ENCODE measurements at places on chromosomes 1 and 21. TPM values are rescaled to one million over a fixed set of nuclear protein-coding genes. Genes with fewer than 3 reads are reported as not detected.

The NCF2 gene
- 144 TPM for total RNA-seq

DNA sequence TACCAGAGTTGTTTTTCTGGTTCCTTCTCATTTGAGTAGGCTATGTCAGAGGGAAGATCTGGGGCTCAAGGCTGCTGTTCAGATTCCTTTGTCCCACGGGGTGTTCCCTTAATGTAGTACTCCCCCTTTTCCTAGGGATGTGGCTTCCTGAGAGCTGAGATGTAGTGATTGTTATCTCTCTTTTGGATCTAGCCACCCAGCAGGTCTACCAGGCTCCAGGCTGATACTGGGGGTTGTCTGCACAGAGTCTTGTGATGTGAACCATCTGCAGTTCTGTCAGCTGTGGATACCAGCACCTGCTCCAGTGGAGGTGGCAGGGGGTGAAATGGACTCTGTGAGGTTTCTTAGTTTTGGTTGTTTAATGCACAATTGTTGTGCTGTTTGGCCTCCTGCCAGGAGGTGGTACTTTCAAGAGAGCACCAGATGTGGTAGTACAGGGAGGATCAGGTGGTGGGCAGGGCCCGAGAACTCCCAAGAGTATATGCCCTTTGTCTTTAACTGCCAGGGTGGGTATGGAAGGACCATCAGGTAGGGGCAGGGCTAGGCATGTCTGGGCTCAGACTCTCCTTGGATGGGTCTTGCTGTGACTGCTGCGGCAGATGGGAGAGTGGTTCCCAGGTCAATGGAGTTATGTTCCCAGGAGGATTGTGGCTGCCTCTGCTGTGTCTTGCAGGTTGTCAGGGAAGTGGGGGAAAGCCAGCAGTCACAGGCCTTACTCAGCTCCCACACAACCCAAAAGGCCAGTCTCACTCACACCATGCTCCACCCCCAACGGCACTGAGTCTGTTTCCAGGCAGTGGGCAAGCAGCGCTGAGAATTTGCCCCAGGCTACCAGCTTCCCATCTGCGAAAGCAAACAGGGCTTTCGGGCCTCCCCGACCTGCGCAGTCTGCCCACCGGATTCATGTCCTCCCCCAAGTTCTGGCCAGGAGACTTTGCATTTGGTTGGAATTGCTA lies 64.2 kb downstream of the SERINC2 start:
- DNase-seq = no peak

The PRR9 gene
- not detected for total RNA-seq

DNA sequence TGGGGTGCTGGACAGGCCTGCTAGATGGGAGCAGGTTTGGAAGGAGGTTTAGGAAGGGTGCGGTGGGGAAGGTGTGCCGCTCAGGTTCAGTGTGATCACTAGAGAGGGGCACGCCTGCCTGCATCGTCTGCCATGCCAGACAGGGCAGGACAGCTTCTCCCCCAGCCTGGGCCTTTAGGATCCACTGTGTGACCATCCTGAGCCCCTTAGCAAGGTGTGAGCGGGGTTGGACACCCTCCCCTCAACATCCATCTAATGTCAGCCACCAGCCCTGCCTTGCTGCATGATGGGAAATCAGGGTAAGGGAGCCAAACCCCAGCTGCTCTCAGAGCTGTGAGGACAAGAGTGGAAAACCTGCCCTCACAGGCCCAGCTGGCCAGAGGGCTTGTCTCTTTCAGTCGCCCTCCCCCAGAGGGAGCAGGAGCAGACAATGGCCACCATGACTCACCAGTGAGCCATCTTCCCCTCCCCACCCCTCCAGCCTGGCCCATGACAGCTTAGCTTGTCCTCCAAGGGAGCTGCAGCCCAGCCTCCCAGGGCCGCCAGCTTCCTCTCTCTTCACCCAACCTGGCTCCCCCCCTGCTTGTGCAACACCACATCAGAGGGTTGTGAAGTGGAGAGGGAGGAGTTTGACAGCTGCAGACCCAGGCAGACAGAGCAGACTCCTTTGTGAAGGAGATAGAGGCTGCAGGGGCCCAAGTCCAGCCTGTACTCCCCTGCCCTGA lies 37.0 kb downstream of the NUAK2 start:
- DNase-seq = peak; percentile 92

Data from upper lobe of right lung (tissue), 1 donor.